LHCN-M2 (cell line): ENCODE measurements at places on chromosomes 11 and 22. TPM values are rescaled to one million over a fixed set of nuclear protein-coding genes. Genes with fewer than 3 reads are reported as not detected.

DNA sequence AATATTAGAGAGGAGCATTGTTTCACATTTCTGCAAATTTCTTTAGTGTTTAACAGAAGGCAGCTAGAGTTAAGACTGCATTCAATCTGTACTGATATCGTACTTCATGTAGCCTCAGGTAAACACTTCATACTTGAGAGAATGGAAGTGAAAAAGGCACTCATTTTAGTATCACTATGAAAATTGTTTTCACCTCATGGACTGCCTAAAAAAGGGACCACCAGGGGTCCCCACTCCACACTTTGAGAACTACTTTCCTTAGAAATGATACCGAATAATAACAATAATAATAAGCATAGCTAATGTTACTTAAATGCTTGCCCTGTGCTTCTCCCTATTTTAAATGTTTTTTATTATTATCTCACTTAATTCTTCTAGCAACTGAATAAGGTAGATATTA lies 95.1 kb downstream of the BLID start:
- no peak for DNase-seq

DNA sequence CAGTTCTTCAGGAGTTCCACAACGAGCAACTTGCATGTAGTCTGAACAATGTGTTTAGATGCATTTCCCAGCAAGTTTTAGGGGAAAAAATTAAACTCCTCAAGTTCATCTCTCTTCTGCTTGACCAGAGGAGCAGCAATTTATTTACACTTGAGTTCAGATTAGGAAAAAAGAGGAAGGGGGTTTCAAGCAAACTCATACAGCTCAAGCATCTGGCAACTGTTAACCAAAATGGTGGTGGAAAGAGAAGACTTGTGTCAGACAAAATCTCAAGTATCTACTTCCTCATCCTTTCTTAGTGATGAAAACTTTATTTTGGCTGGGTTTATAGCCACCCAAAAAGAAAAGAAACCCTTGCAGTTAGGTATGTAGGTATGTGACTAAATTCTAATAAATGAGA lies 29.1 kb upstream of the PICALM start:
- DNase-seq: no peak

GRCh38 chr11:63551091-63551888 lies 11.9 kb downstream of the PLAAT2 start:
- DNase-seq: peak; percentile 85

DNA sequence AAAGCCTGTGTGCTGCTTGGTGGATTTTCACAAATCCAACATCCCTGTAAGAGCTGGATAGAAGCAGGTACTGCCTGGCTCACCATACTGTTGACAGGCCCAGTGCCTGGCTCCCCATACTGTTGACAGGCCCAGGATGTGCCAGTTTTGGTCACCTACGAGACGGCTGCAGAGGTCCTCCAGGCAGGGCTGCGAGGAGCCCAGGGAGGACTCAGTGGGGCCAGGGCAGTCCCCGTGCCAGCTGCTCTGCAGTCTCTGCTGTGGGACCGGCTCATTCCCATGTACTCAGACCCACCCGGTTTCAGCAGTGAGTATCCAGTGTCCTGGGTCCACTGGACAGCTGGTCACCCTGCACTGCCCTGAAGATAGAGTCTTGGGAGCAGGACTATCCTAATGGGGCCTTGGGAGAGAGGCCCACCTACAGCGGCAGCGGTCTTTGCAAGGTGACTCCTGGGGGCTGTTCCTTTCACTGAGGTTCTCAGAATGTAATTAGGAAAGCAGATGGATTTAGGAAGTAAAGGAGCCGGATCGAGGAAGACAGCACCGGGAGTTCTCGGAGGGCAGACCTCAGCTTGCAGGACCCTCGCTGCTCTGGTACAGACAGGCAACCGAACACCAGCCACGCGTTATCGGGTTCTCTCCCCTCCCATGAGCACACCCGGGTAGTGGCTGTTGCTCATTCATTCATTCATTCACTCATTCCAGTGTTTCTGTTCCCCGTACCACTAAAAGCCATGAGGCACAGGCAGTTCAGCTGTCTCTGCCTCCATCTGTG lies 106.1 kb downstream of the CTTN start:
- DNase-seq: no peak

IFITM10 gene
- 12.6 and 20.1 TPM in 2 replicates for total RNA-seq

GRCh38 chr11:122727101-122727929 lies 71.8 kb downstream of the UBASH3B start:
- no peak for DNase-seq

NRIP3 gene
- total RNA-seq: 23.4 and 26.2 TPM in 2 replicates

DNA sequence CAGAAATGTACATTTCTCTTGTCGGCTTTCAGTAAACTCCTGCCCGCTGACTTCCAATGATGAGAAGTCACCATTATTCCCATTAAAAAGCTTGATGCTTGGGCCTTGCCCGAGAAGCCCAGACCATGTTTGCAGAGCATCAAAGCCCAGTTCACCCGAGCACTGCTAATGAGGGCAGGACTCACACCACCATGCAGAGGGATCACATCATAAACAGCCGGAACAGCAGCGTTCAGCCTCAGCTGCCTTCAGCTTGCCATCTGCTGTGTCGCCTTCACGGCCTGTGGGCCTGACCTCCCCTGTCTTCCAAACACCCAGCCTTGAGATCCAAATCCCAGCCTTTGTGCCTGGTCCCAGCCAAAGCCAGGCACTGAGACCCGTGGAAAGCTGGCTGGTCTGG lies 105.4 kb upstream of the CSNK2A3 start:
- DNase-seq: no peak

FXYD6 gene
- total RNA-seq: 0.19 and 0.34 TPM in 2 replicates

DNA sequence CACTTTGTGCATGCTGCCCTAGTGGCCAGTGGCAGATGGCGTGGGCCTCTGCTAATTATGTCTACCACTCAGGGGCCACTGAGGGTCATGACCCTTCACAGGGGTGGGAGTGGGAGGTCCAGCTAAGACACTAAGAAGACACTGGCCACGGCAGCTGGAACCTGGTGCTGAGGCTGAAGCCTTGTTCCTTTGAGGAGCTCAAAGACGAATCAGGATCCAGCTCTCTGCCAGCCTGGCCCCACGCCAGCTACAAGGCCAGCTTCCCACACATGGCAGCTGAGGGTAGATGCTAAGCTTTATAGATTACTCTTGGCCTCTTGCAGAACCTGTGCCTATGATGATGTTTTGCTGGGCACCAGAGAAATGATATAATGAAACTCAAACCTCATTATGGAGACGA lies 226.3 kb downstream of the DSCAML1 start:
- DNase-seq: no peak

MYEOV gene
- total RNA-seq: 11.8 and 21.0 TPM in 2 replicates

DNA sequence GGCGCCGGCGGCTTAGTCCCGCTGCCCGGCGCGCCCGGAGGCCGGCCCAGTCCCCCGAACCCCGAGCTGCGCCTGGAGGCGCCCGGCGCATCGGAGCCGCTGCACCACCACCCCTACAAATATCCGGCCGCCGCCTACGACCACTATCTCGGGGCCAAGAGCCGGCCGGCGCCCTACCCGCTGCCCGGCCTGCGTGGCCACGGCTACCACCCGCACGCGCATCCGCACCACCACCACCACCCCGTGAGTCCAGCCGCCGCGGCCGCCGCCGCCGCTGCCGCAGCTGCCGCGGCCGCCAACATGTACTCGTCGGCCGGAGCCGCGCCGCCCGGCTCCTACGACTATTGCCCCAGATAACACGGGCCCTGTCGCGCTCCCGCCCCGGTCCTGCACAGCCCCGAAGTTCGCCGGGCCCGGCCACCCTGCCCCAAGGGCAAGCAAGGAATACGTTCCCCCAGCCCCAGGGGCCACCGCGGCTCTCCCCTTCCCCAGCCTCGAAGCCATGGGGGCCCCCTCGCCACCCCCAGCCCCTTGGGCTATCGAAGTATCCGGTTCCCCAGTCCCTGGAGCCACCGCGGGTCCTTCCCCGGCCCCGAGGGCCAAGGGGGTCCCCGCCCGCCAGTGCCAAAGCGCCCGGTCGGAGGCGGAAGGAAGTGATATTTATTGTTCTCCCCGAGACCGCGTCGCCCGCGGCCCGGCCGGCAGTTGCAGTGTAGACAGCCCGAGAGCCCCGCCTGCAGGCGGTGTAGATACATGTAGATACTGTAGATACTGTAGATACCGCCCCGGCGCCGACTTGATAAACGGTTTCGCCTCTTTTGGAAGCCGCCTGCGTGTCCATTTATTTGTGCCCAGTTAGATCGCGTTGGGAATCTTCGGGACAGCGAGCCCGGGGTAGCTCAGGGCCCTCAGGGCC lies 6.2 kb downstream of the TBX1 start:
- DNase-seq: no peak

GRCh38 chr11:35256296-35256695 lies 117.3 kb downstream of the CD44 start:
- peak; percentile 39 for DNase-seq

DNA sequence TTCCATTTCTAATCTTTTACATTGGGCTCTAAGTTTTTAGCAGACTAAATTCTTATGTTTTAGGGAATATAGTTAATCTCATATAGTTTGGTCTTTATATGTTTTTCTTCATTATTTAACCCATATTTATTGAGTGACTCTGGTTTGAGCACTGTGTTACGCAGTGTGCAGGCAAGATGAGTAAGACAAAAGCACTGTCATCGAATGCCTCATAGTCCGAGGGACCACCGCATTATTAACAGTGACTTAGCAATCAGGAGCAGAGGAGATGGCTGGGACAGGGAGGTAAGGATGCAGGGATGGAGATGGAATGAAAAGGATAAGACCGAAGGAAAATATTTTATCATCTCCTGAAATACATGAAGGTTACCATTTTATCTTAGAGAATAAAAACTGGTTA lies 65.2 kb upstream of the CTSC start:
- DNase-seq: peak; percentile 34

DNA sequence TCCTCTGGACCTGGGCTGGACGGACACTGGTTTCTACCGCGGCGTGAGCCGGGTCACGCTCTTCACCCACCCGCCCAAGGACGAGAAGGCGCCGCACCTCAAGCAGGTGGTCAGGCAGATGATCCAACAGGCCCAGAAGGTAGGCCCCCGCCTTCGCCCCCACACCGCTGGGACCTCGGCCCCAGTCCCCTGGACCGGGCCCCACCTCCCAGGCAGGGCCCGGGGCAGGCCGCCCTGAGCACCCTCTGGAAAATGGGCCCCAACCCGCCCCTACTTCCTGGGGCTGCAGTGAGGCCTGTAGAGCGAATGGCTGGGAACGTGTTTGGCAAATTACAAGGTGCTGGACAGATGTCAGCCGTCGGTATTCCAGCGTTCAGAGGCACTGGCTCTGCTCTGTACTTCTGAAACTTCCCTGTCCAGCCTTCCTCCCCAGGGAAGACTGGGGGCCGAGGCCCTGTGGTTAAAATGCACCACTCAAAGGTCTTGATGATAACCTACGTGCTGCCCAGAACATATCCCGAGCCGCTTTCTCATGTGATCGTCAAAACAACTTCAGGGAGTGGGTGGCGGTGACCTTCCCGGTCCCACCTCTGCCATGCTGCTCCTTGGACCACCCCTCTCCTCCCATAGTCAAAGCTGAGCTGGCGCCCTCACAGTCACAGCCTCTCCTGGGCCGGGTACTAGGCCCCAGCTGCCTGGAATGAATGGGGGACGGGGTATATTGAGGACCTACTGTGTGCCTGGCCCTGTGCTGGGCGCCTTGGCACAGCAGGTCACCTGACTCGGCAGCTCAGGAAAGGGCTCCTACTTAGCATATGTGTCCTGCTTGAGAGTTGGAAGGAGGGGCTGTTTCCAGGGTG lies 869 bp downstream of the FAM83F start:
- DNase-seq: no peak

DNA sequence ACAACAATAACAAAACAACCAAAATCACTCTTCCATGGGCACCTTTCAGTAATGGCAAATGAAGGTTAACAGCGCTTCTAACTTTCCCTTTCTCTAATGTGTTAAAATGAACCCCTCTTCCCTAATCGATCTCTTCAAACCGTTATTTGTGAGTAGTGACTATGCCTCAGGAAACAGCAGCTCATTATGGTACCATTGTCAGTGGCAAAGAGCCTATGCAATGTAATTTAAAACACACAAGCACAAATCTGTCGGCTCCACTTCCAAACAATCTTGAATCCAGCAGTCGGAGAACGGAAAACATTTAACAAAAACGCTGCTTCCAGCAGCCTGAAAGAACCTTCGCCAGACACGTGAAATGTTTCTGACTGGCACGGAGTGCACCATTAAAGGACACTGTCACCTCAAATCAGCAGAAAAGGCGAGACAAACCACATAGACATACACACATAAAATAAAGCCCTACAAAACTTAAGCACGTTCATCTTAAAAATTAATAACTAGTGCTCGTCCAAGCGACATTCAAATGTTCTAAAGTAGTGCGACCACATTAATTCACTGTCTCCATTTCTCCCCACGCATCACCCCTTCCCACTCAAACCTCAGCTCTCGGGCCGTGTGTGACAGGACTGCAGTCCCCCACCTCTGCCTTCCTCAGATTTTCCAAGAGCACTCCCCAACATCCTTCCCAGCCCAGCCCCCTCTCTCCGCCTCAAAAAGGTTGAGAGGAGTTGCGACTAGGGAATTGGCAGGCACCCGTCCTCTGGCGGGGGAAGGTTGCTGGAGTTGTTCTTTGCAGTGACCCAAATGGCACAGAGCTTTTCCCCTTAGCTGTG lies 748 bp downstream of the RAB30 start:
- DNase-seq: peak; percentile 14

- DNase-seq: peak; percentile 62
Measured at GRCh38 chr11:126817096-126817495, 183.5 kb downstream of the KIRREL3 start.

- DNase-seq: no peak
Measured at GRCh38 chr11:26483108-26483507, 89.0 kb downstream of the MUC15 start.

DNA sequence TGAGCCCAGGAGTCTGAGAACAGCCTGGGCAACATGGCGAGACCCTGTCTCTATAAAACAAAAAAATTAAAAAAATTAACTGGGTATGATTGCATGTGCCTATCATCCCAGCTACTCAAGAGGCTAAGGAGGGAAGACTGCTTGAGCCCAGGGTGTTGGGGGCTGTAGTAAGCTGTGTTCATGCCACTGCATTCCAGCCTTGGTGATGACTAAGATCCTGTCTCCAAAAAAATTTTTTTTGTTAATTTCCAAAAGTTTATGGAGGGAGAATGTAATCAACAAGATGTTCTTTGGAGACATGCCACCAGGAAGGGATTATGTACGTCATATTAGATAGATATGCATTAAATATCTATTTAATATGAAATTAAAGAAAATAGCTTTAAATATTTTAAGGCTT lies 267.5 kb downstream of the SBF2 start:
- DNase-seq: peak; percentile 47

DNA sequence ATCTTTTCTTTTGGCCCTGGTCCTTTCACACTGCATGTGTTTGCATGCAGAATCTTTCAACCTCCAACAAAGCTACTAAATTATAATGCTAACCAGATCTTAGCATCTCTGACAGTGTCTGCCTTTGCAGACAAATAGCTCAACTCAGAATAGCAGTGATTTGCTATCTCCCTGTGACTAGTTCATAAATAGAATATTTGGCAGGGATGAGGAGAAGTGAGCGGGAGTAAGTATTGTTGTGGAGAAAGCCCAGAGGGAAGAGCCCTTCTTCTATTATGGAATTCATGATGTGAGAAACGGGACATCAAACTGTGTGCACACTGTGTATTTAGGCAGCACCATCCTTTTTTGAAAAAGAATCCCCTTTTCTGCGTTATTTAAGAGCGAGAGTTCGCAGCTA lies 288.0 kb upstream of the CHORDC1 start:
- no peak for DNase-seq

MOB2 gene
- 11.9 and 19.9 TPM in 2 replicates for total RNA-seq
